ENCODE measurements at places on chromosomes 7 and 10.
A peak's percentile ranks its signal among the peaks of the same experiment; 100 is the strongest.

DNA sequence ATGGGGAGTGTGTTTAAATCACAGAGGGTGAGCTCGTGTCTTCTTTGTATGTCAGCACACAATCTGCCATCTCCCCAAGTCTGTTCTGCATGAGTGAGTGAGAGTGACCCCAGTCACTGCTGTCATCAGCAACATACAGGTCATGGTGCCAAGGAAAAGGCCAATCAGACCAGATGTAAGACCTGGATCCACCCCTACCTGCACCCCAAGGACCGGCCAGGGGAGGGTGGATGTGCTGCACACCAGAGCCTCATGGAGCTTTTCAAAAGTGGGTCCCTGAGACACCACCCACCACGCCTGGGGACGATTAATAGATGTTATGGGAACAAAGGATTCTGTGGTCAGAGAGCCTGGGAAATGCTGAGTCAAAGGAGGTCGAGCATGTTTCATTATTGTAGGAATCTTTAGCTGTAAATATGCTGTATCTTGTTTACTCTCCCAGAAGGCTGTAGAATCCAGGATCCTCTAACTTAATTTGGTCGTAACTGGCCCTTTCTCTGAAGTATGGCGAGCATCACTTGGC is 420.5 kb downstream of the RPS24 start:
- DNase-seq: no peak

- no peak for DNase-seq
These were observed 12.6 kb upstream of the TSPAN13 start for GRCh38 chr7:16740996-16741395.

- DNase-seq: no peak
These were observed 127.2 kb downstream of the CELF2 start for GRCh38 chr10:11144626-11145494.

GRCh38 chr7:111982804-111983203 is 223.4 kb downstream of the DOCK4 start:
- no peak for DNase-seq

GRCh38 chr7:100607111-100607510 is 4.9 kb downstream of the PCOLCE start:
- peak; percentile 62 for DNase-seq

GRCh38 chr10:131219955-131220489 is 91.5 kb downstream of the TCERG1L start:
- no peak for DNase-seq

- no peak for DNase-seq
These were observed 14.2 kb upstream of the CAMK2G start for GRCh38 chr10:73888514-73888913.

DNA sequence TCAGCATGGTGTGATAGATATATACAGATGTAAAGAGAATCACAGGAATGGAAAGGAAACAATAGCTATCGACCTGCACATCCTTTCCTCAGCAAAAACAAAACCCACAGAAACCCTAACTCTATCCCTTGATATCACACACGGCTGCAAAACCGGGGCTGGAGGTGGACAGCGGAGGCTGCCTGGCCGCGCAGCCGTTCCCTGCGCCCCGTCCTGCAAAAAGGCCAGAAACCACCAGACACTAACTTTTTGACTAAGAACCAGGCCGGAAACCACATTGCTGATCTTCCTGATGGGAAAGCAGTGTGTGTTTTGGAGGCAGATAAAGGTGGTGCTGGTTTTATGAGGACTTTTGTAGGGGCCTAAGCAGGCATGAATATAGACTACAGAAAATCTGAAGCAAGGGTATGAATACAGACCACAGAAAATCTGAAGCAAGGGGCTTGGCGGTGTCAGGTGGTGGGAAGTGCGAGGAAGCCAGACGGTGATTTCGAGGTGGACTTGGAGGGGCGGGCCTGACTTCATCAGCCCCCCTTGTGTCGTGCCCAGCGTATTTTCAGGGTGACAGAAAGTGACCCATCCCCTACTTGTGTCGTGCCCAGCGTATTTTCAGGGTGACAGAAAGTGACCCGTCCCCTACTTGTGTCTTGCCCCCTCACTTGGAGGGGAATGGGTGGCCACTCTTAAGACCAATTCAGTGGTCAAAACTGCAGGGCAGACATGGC is 123.3 kb downstream of the WDR37 start:
- DNase-seq: no peak

DNA sequence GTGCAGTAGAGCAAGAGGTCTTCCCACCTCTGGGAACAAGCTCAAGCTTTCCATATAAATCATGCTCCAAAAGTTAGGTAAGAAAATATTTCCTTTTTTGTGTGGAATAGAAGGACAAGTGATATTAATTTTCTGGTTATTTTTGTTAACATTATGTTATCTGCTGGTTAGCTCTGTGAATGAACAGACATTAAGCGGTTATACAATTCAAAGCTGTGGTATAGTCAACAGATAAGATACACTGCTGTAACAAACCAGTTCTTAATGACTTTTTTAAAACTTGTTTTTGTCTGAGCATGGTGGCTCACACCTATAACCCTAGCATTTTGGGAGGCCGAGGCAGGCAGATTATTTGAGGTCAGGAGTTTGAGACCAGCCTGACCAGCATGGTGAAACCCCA is 43.0 kb upstream of the PRKAR2B start:
- DNase-seq: no peak

GRCh38 chr7:146635205-146636032 is 518.8 kb downstream of the CNTNAP2 start:
- peak; percentile 8 for DNase-seq

DNA sequence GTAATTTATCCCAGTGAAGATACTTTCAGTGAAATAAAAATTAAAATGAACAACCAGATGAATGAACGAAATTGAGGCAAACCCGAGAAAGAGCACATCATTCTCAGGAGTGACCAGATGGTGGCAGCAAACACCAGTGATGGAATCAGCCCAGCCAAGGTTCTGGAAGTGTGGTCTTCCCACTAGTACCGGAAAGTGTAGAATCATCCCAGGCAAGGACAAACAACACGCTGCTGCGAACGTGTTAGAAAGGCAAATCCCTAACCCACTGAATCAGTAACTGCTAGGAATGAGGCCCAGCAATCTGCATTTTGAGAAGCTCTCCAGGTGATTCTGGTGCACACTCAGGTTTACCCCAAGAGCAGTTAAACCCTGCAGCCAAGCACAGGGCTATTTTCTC is 15.5 kb upstream of the SLC18A3 start:
- peak; percentile 62 for DNase-seq

DNA sequence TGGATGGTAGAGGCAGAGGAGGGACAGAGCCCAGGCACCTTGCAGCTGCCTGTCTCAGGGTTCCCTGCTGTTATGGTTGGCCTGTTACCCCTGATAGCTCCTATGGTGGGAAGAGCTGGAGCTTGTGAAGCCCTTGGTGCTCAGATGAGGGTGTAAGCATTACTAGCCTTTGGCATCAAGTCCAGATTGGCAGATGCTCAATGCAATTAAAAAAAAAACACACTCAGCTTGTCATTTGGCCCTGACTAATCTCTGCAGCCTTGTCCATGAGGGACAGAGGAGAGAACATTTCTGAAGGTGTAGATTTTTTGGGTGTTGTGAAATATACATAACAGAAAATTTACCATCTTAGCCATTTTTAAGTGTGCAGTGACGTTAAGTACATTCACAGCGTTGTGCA is 86.3 kb downstream of the PLPP4 start:
- no peak for DNase-seq

DNA sequence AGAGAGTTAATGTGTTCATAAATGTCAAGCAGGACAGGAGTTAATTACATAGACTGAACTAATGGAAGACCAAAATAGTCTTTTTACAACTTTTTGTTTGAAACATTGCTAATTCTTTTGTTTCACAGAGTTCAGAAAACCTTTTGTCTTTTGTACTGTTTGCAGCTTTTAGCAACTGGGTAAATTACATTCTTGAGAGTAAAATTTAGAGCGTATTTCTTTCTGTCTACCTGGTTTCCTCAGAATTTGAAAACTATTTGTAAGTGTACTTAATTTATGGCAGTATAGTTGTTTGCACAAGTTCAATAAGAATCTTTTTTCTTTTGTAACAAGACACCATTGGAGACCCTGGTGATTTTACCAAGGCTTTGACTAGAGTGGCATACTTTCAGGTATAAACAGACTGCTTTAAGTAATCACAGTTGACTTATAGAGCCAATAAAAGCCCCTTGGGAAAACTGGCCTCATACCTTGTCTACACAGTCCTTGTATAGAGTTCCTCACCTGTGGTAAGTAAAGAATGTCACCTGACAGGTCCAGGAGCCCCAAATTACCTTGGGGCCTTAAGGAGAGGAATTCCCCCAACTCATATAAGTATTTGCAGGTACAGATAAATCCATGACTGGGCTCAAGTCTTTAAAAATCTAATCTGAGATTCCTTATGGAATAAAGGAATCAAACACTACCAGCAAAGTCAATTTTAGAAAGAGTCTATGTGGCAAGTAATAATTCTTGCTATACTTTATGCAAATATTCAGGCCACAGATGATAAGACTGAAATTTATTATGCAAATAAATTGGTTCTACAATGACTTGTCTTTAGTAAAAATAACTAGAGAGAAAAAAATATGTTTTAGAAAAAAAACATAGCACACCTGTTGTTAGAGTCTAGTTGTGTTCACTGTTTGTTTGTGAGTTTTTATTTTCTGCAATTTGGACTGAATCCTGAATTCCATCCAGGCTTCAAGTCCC is 23.6 kb upstream of the CREB3L2 start:
- DNase-seq: no peak

DNA sequence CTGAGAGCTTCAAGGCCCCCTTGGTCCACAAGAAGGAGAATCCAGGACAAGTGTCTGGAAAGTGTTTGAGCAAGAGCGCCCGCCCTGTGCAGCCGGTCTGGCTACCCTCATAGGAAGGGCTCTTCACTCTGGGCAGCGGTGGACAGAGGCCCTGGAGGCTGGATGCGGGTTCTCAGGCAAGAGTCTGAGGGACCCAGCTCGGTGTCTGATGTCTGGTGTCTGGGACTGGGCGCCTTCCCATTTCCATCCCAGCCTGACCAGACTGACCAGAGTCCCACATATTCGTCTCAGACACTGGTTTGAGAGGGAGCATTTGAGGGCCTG is 59.8 kb downstream of the HK1 start:
- DNase-seq: no peak

DNA sequence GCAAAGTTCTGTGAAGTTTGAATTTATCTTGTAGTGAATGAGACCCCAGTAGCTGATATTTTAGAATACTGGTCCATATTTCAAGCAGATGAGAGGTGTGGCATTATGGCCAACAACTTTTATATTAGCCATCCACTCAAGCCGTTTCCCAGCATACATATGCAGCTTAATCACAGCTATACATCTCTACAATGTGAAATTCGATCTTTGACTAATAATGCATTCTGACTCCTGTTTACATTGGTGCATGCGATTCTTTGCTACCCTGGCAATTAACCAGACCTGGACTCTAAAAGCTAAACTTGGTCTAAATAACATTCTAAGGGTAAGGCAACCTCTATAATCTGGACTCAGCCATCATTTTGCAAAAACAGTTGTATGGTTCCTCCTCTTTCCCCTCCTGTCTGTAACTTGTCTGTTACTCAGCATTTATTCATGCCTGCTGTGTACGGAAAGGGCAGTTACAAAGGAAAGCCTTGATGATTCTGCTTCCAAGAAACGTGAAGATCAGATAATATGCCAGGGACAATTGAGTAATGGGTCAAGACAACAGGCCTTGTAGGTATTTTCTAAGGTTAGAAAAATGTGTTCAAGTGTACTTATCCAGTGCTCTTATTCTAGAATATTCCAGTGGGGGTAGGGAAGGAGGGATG is 50.6 kb downstream of the PNLIPRP2 start:
- no peak for DNase-seq

- DNase-seq: peak; percentile 68
These were observed 60.7 kb downstream of the ZMIZ1 start for GRCh38 chr10:79129361-79129997.

- DNase-seq: no peak
These were observed 98.4 kb upstream of the SAMD8 start for GRCh38 chr10:75013007-75013406.

DNA sequence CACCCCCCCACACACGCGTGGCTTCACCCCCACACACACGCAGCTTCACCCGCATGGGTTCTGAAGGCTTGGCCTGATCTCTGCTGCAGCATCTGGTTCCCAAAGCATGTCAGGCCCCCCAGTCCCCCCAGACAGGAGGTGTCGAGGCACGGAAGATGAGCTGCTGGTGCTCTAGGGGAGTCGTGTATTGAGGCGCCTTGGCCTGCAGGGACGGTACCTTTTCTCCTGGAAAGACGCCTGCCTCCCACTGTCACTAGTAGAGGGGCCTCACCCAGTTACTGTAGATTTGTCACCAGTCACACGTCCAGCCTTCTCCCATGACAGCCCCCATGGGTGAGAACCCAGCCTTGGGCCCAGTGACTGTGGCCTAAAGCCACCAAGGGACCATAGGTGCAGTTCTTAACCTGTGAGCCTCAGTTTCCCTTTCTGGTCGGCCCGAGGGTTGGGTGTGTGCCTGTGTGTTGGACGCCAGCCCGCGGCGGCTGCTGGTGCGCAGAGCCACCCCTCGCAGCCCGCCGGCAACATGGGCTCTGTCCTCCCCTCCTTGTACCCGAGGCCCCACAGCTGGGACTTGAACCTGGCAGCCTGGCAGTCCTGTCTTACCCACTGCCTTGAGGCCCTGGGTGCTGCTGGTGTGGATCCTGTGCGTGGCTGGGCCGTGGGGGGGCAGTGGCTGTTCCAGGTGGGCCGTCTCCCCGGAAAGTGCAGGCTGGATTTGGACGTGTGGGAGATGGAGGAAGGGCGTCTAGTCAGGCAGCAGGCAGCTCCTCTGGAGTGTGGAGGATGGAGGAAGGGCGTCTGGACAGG is 81.7 kb downstream of the NKX6-2 start:
- no peak for DNase-seq

DNA sequence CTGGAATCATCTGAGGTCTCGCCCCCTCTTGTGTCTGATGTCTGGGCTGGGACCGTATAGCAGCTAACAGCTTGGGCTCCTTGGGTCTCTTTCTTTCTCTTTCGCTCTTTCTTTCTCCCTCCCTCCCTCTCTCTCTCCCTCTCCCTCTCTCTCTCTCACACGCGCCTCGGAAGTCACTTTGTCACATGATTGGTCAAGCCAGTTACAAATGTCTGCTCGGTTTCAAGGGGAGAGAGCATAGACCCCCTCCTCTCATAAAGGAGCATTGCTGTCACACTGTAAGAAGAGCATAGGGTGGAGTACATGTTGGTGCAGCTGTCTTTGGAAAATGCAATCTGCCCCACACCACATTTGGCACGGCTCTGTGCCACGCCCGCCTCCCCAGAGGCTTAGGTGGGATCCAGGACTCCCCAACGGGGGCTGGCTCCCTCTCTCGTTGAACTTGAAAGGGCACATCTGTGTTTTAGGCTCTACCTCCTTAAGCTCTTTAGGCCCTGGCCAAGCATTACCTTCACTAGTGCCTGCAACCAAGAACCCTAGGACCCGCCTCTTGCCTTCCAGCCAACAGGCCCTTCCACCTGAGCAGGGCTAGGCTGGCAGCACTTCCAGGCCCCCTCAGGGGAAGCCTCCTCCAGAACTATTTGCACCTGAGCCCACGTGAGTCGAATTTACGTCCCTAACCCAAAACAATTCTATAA is 61.9 kb upstream of the CACUL1 start:
- no peak for DNase-seq

- no peak for DNase-seq
These were observed 6.4 kb downstream of the DPYSL4 start for GRCh38 chr10:132192991-132193665.
